CD4-positive, alpha-beta T cell treated with Interleukin-10 for 1 hour (primary cell): ENCODE measurements at places on chromosomes 4 and X.
A peak's percentile ranks its signal among the peaks of the same experiment; 100 is the strongest.

- no peak for DNase-seq
Measured at GRCh38 chr4:183499801-183500200, 5.1 kb upstream of the ING2 start.

- no peak for DNase-seq
Measured at GRCh38 chrX:1398431-1399340, 6.8 kb upstream of the SLC25A6 start.

- no peak for DNase-seq
Measured at GRCh38 chr4:28267166-28267565, 1406.5 kb downstream of the STIM2 start.

DNA sequence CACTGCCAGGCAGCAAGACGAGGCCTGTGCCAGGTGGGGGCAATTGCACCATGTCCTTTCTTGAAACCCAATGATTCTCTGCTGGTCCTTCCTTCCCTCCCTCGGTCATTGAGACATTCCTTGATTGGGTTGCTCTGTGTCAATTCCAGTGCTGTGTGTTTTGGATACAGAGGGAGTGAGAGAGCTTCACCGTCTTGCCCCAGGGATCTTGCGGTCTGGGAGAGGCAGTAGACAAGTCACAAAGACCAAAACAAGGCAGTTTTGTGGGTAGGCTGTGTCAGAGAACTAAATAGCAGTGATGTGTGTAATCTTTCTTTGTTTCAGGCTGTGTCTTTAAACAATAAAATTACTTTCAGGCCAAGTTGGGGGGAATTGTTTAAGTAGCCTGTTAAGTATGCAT, 38.8 kb upstream of the TADA2B start:
- DNase-seq: no peak

DNA sequence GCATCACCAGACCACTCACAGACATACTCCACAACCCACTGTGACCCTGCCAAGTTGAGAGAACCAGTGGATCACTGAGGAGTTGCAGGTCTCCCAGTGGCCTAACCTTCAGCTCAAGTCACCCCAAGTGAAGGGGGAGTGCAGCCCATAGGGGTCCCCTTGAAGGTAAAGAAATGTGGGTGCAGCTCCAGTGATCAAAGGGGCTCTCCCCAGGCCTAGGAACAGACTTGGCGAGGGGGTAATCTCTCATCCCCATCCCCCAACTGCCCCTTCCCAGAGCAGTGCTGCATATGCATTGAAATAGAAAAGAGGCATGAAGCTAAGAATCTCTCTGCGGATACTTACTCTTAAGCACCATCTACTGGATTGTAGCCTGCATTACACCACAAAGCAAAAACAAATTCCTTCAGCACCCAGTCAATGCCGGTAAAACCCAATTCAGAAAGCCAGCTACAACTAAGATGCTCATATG, 27.0 kb downstream of the MAGEE1 start:
- peak; percentile 34 for DNase-seq

- no peak for DNase-seq
Measured at GRCh38 chr4:6655924-6656323, 15.4 kb downstream of the MRFAP1 start.

- no peak for DNase-seq
Measured at GRCh38 chr4:96827086-96827485, 987.2 kb downstream of the PDHA2 start.

GRCh38 chr4:78150543-78150864, 93.4 kb downstream of the FRAS1 start:
- no peak for DNase-seq

DNA sequence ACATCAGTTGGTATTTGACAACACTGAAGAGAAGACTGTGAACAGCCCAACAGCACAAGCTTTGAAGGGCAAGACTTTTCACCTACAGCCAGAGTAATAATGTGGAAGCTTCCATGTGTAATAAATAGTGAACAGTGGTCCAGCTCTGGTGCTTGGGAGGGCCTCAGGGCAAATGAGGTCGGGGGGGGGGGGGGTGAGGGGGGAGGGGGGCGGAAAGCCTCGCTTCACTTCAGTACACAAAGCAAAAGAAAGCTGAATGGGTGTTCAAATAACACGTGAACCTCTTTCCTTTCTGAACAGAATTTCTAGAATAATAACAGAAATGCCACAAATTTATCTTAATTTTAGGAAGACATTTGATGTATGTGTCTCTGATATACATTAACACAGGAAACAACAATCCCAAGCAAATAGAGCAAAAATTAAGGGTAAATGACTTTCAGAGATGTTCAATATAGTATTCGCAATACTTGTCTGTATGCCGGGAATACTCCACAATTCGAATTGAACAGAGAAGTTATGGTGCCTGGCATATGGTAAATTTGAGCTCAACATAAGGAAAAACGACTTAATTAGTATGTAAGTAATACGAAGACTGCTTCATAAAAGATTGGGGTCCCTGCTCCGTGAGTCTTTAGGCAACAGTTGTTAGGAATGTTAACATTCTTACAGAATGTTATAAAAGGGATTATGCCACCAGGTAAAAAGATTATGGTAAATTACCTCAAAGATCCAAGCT, 92.6 kb downstream of the FRYL start:
- DNase-seq: no peak

DNA sequence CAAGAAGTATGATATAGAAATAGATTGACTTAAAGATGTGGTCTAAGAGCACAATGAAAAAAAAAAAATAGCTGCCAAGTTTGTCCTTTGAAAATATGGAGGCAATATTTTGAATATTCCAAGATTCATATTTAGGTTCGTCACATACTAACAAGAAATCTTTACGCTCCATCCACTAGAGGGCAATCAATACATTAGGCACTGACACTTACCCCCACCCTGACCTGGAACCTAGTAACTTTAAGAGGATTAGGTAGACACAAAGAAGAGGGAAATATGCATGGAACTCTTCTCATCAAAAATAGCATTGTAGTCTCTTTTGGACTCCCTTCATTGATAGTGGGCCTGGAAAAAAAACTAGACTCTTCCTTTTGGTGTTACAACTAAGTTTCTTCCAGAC, 1108.1 kb downstream of the PCDH19 start:
- no peak for DNase-seq

DNA sequence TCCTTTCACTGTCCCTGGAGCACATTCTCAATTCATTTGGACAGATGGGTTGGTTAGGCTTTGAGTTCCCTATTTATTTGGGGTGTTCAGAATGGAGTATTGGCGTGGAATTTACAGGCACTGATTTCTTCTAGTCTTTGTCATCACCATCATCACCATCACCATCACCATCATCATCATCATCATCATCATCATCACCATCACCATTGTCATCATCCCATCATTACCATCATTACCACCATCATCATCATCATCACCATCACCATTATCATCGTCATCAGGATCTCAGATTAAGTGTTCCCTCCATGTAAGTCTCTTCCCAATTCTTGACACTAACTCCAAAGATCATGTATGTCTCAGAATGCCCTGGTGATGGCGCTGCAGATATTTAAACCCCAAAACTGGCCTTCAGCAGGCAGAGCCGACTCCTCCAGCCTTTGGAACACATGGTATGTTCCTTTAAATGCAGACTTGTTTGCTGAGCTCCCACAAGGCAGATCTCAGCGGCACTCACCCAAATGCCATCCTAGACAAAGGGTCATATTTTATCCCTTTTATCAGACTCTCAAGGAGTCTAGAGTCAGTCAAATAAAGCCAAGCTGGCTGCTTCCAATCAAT, 19.8 kb upstream of the FAM9A start:
- DNase-seq: no peak

- no peak for DNase-seq
Measured at GRCh38 chr4:111228396-111228795, 605.5 kb upstream of the PITX2 start.

DNA sequence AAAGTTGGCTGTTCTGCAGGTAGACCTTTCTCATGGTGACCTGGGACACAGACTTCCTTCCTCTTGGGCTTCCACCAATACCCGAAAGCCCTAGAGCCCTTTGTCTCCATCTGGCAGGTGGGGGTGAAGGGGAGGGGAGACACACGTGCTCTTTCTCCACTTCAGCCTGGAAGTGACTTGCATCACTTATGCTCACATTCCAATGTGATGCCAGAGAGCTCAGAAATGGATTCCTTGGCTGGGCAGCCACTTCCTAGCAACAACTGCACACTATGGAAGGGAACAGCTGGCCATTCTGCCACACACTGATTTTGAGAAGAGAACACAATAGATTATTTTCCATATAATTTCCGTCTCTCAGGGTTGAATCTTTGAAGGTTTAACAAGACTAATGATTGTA, 36.3 kb downstream of the C4orf51 start:
- DNase-seq: no peak

GRCh38 chr4:651884-652642, 22.0 kb downstream of the ATP5ME start:
- DNase-seq: no peak

DNA sequence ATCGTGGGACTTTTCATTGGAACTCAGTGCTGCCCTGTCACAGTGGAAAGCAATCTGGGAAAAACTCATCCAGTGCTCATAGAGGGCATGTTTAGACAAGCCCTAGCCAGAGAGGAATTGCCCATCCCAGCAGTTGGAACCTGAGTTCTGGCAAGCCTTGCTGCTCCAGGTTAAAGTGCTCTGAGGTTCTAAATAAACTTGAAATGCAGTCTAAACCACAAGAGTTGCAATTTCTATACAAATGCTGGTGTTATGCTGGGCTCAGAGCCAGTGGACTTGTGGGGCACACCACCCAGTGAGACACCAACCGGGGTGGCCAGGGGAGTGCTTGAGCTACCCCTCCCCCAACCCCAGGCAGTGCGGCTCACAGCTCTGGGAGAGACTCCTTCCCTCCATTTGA, 142.8 kb upstream of the PPP1R2C start:
- no peak for DNase-seq

DNA sequence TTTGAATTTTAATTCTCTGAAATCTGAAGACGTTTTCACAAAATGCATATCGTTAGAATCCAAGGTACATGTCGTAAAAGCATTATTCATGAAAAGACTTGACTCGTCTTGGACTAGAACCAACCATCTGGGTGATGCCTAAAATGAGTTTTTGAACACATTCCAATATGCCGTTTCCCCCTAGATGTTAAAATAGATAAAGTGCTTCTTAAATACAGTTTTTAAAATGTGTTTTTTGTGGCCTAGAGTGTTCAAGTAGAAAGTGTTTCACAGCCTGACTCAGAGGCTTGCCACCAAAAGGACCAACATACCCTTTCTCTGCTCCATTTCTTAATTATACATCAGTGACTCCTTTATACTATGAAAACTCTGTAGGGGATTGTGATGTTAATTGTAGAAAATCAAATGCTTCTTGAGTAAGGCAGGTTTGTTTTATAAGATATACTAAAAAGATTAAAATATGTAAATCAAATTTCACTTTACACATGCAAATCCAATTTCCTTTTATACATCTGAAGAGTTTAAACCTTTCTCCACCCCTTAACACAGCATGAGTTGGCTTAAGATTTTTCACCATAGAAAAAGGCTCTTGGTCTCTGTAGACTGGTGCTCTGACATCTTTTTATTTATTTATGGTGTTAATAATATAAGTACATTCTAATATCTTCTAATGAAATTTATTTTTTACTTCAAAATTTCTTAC, 48.4 kb downstream of the PRKG2 start:
- DNase-seq: no peak

- DNase-seq: no peak
Measured at GRCh38 chrX:1941321-1941720, 326.5 kb downstream of the ASMT start.

DNA sequence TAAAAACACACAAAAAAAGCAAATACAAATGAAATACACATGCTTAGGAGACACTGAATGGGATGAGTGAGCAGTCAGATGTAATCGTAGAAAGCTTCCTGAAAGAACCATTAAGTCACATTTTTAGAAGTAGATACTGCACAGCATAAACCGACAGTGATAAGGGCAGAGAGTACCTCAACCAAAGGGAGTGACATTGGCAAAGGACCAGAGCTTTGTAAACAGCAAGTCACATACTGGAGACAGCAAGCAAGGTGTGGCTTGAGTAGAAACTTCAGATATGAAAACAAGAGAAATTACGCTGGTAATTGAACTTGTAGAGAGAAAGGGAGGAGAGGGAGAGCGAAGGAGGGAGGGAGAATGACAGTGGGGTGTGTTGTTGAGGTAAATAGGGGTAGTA, 92.0 kb downstream of the CHRDL1 start:
- no peak for DNase-seq

GRCh38 chr4:76708971-76709771, 188.8 kb downstream of the SOWAHB start:
- DNase-seq: no peak

DNA sequence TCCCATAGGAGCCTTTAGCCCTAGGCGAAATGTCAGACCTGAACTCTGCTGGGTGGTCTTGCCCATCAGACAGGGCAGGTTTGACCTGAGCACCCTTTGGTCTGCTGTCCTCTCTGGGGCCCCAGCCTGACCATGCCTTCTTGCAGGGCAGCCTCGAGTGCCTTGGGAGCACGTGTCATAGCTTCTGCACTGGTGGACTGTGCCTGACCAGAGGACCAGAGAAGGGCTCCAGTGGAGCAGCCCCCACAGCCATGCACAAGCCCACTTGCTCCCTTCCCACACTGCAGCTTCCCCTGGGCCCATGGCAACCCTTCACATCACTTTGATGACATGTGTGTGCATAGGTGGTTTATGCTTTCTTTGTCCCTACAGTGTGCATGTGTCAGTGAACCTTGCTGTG, 394.0 kb downstream of the TEX13C start:
- no peak for DNase-seq

- peak; percentile 22 for DNase-seq
Measured at GRCh38 chrX:101206471-101206870, 13.1 kb upstream of the DRP2 start.

DNA sequence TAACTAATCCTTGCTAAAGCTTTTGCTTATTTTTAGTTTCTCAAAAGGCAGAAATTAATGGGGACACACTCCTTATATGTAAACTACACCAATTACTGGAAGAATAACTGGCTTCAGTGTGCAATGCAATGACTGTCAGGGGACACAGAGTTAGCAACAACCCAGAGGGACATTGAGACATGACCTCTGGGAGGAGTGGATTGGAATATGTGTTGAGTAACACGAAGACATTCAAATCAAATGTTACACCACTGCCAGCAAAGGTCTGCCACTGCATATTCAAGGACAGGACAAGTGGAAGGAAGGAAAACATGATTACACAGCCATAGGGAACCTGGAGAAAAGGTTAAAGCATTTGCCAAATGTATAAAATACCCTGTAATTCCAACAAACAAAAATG, 240.1 kb upstream of the FSTL5 start:
- no peak for DNase-seq

GRCh38 chr4:116275006-116275405, 810.4 kb downstream of the TRAM1L1 start:
- no peak for DNase-seq

DNA sequence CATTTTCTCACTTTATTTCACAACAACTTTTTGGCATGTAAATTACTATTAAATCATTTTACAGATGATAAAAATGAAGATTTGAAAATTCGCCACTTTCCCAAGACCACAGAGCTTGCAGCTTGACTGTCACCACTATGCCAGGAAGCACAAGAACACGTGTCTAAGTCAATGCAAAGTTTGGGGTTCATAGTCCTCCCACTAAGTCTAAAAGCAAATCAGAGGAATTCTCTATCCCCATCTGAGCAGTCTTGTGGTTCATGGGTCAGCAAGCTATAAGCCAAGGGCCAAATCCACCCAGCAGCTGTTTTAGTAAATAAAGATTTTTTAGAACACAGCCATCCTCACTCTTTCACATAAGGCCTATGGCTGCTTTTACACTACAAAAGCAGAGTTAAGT, 833.3 kb upstream of the INTU start:
- DNase-seq: no peak
